ENCODE measurements at places on chromosomes 5 and 9.

- no peak for DNase-seq
These were observed 1.2 kb upstream of the NELFB start for GRCh38 chr9:137253717-137254623.

- DNase-seq: no peak
These were observed 61.5 kb downstream of the TENT4A start for GRCh38 chr5:6774721-6775204.

- DNase-seq: no peak
These were observed 4.7 kb upstream of the PTGR1 start for GRCh38 chr9:111604054-111604615.

GRCh38 chr9:14692470-14693250, 572 bp downstream of the ZDHHC21 start:
- peak; percentile 62 for DNase-seq

DNA sequence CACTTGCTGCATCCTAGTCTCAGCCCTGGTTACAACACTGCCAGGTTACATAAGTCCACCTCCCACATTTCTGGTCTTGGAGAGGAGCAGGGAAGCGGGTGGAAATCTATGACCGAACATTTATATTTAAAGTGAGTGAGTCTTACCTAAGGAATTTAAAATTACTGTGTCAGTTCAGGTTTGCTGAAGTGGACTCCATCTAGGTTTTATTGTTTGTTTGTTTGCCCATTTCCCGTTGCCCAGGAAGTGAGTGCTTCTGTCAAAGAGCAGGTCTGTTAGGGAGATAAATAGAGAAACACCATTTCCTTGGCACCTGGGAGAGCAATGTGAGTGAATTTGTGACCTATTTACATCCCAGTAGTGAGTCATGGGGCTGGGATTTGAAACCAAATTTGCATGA, 179.5 kb downstream of the KIF4B start:
- DNase-seq: no peak

DNA sequence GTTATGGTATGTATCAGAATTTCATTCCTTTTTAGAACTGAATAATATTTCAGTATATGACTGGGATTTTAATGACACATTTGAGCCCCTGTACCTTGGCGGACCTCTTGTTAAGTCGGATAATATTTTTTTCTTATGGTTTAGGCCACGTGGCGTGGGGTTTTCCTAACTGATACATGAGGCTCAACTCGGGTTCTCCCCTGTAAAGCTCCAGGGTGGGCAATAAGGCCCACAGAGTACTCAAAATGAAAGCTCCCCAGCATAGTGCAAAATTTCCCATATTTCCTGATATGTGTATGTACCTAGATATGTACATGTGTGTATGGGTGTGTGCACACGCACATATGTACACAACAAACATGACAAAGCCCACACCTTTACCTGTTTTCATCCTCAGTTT, 24.5 kb downstream of the TICAM2 start:
- no peak for DNase-seq

DNA sequence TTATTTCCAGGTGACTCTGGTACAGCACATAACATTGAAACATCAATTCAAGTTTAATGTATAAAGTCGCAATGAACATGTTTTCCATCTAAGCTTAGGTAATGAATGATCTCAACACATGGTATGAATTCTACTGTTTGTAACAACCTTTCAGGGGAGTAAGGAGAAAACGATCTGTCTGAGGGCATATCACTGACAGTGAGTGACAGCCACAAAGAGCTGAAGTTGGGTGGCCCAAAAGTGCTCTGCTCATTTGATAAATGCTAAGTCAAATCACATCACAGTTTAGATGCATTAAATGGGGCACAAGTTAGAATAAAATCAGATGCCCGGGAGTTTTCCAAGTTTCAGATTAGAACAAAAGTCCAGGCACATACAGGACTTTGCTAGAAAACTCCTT, 1.2 kb downstream of the FANCC start:
- no peak for DNase-seq

DNA sequence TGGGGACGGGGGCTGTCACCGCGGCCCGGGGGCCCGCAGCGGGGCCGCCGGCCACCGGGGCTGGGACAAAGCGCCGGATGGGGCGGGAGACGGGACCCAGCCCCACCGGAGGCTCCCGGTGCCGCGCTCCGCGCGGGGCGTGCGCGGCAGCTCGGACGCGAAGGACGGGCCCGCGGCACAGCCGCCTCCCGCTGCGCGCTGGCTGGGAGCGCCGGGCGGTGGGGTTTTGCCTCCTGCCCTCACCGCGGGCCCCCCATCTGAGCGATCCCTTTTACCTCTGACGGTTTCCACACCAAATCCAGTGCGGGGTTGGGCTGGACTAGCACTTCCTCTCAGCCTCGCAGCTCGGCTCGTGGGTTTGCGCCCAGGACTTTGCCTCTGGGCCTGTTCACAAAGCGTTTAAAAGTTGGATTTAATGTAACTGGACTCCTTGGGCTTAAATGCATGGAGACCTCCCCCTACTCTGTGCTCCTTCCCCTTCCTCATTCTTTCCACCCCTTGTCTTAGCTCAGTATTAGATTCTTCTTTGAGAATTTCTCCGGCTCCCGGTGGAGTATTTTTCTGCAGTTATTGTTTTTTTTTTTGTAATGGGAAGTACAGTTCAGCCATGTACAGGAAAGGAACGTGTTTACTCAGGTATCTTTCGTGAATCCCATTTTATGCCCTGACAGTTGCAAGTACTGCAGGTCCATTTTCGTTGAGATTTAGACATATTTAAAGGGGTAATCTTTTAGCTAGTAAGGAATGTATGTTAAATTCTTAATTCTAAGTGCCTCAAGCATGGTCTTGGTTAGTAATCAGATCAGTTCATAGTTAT, 691 bp downstream of the FCHO2 start:
- DNase-seq: no peak

GRCh38 chr5:157600252-157600651, 24.7 kb upstream of the ADAM19 start:
- no peak for DNase-seq

GRCh38 chr5:96074870-96075269, 113.2 kb upstream of the ELL2 start:
- DNase-seq: no peak

DNA sequence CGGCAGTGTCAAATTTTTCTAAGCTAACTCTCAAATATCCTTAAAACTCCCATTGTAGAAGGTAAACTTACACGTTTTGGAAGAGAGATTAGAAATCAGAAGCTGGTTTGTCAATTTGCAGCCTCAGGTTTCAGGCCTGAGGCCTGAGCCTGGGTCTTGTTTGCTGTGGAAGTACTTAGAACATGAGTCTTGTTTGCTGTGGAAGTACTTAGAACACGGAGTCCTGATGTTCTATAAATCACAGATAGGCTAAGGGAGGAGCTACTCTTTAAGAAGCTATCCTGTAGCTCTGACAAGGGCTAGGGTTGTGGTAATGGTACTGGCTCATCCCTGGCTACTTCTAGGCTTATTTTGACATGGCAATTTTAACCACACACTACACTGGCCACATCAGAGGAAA, 97.8 kb downstream of the FBXW11 start:
- no peak for DNase-seq

DNA sequence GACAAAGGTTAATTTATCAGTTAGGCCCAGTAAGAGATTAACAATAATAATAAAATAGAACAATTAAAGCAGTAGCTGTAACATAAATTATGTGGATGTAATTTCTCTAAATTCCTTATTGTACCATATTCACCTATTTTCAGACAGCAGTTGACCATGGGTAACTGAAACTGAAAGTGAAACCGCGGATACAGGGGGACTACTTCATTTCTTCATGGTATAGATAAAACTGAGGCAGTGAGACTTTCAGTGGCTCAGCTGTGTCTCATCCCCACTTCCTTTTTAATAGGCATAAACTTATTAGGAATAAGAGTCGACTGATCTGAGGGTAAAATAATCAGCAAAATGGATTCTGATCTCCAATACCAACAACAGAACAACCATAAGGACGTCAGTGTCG, 174.0 kb upstream of the WWC1 start:
- no peak for DNase-seq

Data from H1 (cell line).